AG10803 (cell line): ENCODE measurements at places on chromosomes 4 and X.

DNA sequence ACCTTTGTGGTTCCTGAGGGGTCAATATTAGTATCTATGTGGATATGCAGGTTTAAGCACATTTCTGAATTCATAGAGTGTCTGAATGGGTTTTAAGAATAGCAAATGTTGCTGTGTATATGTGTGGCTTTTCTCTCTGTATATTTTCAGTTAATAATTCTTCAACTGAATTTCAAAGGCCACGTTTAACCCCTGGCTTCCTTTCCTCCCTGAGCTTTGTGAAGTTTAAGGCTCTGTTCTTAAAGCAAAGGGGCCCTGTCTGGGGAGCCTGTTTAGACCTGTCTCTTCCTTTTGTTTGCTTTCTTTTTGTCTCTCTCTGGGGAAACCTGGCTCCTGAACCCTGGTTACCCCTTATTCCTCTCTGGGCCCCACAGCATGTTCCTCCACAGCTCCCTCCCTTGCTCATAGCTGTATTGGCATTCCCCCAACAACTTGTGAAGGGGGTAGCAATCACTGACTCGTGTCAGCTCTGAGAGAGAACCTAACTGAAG, 139.1 kb downstream of the COL4A6 start:
- DNase-seq = no peak

GRCh38 chr4:40820101-40820500, 70.3 kb downstream of the NSUN7 start:
- no peak for DNase-seq

DNA sequence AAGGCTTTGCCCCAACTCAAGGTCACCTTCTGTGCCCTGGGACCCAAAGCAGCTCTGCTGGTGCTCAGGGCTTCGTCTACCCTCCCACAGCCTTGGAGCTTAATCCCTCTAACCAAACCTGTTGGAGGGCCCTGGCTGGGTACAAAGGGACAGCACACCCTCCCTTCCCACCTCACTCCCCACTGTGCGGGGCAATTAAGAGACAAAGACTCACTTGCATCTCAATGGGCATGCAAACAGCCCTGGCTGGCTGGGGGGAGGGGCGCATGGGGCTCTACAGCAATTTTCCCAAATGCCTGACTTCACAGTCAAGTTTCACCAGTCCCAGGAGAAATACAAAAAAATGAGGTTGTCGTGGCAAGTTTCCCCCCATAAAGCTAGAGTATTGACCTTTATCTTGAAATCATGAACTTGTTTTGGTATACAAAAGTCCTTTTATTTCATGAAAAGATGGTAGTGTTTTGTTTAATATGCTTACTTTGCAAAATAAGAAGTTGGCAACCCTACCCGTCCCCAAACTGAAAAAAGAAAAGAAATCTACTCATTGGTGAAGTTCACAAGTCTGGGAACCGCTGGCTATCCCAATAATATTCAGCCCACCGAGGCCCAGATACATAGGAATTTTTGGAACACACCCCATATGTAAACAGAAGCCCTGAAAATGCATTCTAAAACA, 4.1 kb upstream of the CD99L2 start:
- no peak for DNase-seq

GRCh38 chrX:107738272-107738671, 37.3 kb downstream of the TSC22D3 start:
- DNase-seq = no peak

- peak; percentile 41 for DNase-seq
Measured at GRCh38 chrX:133726211-133726630, 259.2 kb downstream of the GPC3 start.

- DNase-seq = no peak
Measured at GRCh38 chrX:18828832-18829404, 121.5 kb downstream of the PPEF1 start.

- DNase-seq = no peak
Measured at GRCh38 chrX:43949669-43950068, 23.5 kb downstream of the NDP start.

DNA sequence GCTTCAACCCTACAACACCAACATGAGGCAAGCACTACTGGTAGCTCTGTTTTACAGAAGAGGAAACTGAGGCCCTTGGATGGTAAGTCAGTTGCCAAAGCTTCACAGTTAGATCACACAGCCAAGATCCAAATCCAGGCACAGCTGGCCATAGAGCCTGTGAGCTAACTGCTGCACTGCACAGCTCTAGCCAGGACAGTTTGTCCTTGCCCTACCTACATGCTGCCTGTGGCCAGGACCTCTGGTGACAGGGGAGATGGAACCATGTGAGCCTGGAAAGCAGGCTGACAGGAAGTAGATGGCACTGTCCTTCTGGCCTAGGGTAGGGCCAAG, 257.8 kb downstream of the FBXW7 start:
- no peak for DNase-seq

DNA sequence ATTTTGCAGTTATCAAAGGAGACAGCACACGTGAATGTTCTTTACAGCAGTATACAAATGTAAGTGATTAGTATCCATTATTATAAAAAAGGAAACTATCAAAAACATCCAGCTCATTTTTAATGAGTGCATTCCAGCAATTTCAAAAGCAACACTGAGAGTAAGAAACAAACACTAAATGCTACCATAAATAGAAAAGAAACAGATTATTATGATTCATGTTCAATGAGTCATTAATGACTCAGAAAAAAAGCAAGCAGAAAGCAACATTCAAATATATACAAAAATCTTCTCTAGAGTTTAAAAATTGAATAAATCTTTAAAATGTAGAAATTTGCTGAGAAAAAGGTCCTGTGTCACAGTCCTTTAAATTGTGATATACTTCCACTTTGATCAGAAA, 346.5 kb upstream of the FMR1 start:
- peak; percentile 0 for DNase-seq

DNA sequence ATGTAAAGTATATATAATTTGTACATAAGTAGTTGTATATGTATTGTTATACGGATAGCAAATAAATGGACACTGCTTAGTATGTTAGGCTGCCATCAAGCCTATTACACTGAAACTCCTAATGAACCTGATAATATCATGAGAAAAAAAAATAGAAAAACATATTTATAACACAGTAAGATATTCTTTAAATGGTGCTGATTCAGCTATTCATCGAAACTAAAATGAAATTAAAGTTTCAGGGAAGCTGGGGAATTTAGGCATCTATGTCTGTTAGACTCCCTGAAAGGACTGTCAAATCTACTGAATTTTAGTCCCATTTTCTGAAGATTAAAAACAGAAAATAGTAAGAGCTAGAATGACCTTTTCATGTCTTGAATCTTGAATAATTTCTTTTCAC, 647.1 kb upstream of the PABPC4L start:
- no peak for DNase-seq

- peak; percentile 25 for DNase-seq
Measured at GRCh38 chrX:8743126-8743732, 11.3 kb upstream of the ANOS1 start.

GRCh38 chr4:106046083-106046482, 150.8 kb downstream of the NPNT start:
- no peak for DNase-seq

DNA sequence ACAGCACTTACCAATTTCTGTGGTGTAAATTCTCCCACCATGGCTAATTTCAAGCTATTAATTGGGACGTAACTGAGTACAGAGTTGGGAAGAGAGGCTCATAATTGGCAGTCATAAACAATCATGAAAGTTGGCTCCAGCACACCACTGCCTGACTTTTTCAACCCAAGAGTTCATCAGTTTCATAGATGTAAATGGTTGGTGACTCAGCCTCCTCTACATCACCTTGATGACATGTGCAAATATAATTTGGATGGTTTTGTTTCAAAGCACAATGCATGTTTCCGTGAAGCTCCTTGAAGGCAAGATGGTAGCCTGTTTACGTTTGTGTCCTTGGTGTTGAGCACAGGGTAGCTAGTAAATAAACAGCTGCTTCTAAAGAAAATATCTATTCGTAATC, 235.1 kb downstream of the LDB2 start:
- DNase-seq = peak; percentile 25

- no peak for DNase-seq
Measured at GRCh38 chr4:183333983-183334382, 11.8 kb upstream of the CLDN24 start.

- DNase-seq = no peak
Measured at GRCh38 chr4:174266416-174266815, 17.1 kb downstream of the FBXO8 start.

- DNase-seq = no peak
Measured at GRCh38 chr4:168822481-168822880, 187.6 kb downstream of the CBR4 start.

DNA sequence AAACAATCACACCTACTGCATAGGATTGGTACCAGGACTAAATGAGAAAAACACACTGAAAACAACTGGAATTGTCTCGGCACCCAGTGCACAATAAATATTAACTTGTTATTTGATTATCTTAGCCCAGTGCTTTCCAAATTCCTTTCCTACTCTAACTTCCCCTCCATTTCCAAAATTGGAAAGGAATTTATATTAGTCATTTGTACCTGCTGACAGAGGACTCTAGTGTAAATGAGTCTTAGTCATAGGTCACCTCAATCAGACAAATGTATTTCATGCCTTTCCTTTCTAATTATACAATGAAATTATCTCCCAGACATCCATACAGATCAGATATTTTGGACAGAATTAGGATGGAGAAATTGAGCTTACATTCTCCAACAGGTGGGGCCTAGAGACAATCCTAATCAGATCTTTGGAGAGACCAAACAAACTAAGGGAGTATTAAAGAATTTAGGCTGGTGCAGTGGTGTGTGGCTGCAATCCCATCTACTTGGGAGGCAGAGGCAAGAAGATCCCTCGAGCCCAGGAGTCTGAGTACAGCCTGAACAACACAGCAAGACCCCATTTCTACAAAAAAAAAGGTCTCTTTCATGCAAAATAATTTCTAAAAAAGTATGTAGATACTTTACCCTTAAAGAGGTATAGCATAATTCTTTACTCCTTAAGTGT, 10.1 kb downstream of the SH3D19 start:
- peak; percentile 8 for DNase-seq

GRCh38 chr4:65738134-65738533, 67.8 kb upstream of the EPHA5 start:
- no peak for DNase-seq

DNA sequence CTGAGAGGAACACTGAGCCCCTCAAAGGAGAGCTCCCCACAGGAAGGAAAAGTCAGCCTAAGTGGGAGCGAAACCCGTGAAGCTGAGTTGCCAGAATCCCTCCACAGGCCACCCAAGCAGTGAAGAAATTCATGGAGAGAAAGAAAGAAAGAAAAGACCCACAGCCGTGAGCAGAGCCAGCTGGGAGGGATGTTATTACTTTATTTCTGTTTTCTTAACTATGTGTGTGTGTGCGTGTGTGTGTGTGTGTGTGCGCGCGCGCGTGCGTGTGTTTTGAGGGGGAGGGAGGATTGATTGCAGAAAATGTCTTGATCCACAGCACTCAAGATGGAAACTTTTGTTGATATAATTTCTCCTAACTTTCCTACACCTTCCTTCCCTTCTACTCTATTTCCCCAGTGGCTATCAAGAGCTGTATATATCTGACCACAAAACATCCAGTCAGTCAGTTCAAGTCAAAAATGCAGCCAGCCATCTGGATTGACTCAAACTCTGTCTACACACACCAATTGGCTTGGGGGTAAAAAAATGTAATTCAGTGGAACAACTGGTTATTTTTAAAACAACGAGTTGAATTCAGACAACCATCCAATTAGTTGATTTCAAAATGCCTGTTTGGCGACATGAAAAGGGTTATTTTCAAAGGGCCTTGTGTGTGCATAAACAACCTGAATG, 13.8 kb upstream of the GPC3 start:
- DNase-seq = no peak

DNA sequence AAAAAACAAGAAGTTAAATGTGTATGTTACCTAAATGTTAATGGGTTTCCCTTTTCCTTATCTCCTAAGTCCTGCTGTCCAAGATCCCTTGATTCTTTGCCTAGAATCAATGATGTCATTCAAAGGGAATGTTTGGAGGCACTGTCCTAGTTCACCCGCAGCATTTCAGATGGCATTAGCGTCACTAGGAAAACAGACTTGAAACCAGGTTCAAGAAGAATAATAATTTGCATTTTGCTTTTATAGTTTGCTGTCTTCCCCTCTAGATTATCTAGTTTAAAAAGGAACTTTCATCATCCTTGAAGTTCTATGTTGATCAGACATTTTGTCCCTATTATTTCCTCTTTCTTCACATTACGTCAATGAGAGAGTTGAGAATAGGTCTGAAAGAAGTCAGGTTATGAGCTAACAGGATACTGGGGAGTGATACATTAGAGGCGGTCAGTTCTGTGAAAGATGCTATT, 234.1 kb upstream of the PGRMC2 start:
- peak; percentile 48 for DNase-seq
